Cerebellum (tissue), 4 donors: ENCODE measurements at places on chromosomes 7 and 10. TPM values are rescaled to one million over a fixed set of nuclear protein-coding genes. Genes with fewer than 3 reads are reported as not detected.

- no peak for DNase-seq
Observed at GRCh38 chr7:36406156-36406555, 16.5 kb downstream of the ANLN start.

DNA sequence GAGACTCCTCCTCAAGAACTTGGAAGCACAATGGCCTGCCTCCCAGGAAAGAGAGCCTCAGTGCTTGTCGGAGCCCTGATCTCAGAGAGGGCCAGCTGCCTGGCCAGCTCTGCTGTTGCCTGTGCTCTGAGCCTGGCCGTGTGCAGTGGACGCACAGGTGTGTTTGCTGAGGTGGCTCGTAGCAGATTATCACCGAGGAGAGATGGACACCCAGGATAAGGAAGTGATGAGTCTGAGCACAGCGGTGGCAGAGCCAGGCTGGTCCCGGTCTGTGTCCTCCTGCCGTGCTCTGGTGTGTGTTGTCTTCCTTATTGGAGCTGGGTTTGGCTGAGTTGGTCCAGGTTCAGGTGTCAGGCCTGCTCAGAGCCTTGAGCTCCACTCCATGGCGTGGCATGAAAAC, 208.5 kb downstream of the EBF3 start:
- DNase-seq: no peak

DNA sequence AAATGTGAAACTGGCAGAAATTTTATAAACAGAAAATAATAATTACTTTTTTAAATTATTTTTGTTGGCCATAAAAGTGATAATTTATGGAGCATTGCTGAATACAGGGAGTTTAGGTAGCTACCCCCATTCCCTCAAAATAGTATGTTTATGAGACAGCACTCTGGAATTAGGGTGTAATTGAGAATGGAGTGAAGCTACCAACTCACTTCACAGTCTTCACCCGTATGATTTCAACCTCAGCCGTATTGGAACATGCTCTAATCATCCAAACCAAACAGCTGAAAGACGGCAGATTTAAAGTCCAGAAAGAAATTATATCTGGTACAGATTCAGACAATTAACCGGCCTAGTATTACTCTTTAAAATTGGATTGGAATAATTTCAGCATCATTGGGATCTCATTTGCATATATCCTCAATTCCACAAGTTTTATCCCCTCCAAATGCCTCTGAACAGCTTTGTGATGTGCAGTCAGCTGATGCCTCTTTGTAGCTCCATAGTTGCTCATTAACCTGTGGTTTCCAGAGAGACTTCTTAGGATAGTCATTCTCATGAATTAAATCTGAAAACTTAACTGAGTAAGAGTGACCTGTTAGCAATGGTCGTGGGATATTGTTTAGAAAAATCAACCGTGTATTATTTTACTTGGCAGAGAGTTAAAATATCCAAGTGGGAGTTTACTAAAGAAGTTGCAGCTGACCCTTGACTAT, 59.1 kb upstream of the GJD4 start:
- no peak for DNase-seq

GRCh38 chr10:129870961-129871621, 93.0 kb downstream of the EBF3 start:
- peak; percentile 83 for DNase-seq

GRCh38 chr10:11236234-11236633, 218.6 kb downstream of the CELF2 start:
- no peak for DNase-seq

DNA sequence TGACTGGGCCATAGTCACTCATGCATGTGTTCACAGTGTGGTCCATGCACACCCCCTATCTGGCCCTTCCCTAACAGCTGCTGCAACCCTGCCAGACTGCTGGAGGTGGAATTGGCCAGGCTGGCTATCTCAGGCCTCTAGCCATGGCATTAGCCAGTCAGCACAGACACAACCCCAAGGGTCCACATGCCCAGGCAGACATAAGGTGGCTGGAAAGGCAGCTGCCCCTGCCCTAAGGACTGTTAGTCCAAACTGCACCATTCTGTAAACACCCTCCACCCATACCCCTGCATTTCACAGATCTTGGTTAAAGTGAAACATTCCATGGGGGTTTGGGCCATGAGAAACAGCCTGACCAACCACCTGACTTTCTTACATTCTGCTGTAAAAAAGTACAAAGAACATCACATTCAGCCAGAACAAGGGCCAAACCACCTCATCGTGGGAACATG, 137.4 kb upstream of the KCNMA1 start:
- DNase-seq: no peak

GRCh38 chr10:73759512-73760115, 15.4 kb downstream of the SEC24C start:
- no peak for DNase-seq

DNA sequence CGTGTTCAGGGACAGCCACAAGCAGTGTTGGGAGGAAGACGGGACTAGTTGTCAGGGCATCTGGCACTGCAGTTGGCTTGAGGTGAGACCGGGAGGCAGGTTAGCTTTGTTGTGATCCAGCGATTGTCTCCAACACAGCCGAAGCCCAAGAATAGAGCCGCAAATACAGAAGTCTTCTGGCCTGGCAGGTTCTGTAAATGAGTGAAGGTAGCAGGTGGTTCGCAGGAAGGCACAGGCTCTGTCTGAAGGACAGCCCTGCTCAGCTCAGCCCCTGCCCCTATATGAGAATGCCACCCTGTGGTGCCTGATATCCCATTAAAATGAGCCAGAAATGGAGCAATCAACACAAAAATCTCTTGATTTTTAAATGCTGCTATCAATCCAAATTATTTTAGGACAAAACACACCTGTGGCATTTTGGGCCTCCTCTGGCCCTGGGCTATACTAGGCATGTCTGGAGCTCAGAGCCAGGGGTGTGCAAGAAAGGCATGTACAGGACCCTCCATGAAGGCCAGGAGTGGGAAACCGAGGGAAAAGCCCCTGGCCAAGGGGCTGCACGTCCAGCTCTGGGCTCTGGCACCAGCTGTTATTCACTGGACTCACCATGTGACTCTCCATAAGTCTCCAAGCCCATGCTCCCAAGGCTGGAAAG, 11.2 kb upstream of the C10orf71 start:
- no peak for DNase-seq

The CHST12 gene
- 5.4 TPM for total RNA-seq

The TSPAN15 gene
- total RNA-seq: 15.1 TPM

The CPA4 gene
- 1.00 TPM for total RNA-seq

The AOAH gene
- total RNA-seq: 3.4 TPM

The PHKG1 gene
- total RNA-seq: 2.5 TPM

The ABCC2 gene
- total RNA-seq: 0.73 TPM

The TACC2 gene
- 27.0 TPM for total RNA-seq

The JMJD1C gene
- 205 TPM for total RNA-seq

The KCP gene
- 3.4 TPM for total RNA-seq
